NCI-H460 (cell line): ENCODE measurements at places on chromosomes 7 and 10.

- DNase-seq = no peak
These were observed 25.8 kb downstream of the POLL start for GRCh38 chr10:101562231-101562630.

GRCh38 chr7:151688236-151688780 is 168.6 kb upstream of the RHEB start:
- no peak for DNase-seq

GRCh38 chr10:16156681-16157080 is 280.1 kb upstream of the PTER start:
- DNase-seq = no peak

GRCh38 chr7:1758028-1758858 is 88.2 kb downstream of the ELFN1 start:
- peak; percentile 40 for DNase-seq

DNA sequence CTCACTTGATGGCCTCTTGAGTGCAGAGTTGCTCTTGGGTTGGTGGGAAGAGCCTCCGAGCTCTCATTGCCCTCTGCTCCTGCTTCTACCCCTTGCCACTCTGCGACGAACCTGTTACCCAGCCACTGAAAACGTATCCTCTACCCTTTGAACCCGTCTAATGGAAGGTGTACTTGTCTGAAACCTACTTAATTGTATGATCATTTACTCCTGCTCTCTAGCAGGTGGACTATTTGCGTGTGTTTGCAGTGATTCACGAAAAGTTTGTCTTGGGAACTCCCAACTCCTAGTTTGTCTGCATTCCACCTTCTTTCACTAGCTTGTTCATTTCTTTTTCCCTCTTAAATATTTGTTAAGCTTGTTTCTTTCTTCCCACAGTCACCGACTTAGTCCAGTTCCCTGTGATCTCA is 503 bp downstream of the CROT start:
- no peak for DNase-seq

- peak; percentile 54 for DNase-seq
These were observed 174.2 kb downstream of the PTN start for GRCh38 chr7:137169282-137169698.

DNA sequence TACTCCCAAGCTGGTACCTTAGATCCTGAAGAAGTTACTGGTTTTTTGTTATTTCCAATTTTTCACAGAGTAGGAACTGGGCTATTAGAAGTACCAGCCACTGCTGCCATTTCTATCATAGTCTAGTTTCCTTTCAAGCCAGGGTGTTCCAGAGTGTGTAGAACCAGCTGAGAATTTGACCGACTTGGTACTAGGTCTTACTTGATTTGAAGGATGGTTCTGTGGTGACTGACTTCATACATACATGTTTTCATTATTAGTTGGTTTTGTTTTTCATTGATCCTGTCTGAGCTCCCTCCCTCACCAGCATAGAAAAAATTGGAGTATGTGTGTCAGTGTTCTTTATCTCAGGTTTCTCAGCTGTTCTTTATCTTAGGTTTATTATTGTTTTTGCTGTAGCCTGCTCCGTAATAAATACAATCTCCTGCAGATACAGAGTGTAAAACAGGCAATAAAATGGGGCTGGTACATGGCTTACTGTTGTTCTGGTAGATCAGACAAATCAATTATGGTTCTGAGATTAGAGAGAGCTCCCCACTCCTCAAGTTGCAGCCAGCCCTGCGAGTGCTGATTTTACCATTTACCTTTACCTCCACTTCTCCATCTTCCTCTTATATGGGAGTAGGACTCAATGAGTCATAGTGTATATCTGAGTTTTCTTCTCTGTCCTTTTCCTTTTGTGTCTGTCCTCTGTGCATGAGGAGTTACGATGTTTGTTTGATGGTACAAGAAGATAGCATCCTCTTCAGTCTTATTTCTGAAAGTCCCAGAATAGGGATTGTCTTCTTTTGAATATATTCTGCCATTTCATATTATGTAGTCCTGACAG is 122.6 kb downstream of the LRRC4 start:
- no peak for DNase-seq

GRCh38 chr10:118979661-118980060 is 49.9 kb upstream of the NANOS1 start:
- DNase-seq = no peak

GRCh38 chr7:17298840-17299482 is 509 bp downstream of the AHR start:
- peak; percentile 37 for DNase-seq

DNA sequence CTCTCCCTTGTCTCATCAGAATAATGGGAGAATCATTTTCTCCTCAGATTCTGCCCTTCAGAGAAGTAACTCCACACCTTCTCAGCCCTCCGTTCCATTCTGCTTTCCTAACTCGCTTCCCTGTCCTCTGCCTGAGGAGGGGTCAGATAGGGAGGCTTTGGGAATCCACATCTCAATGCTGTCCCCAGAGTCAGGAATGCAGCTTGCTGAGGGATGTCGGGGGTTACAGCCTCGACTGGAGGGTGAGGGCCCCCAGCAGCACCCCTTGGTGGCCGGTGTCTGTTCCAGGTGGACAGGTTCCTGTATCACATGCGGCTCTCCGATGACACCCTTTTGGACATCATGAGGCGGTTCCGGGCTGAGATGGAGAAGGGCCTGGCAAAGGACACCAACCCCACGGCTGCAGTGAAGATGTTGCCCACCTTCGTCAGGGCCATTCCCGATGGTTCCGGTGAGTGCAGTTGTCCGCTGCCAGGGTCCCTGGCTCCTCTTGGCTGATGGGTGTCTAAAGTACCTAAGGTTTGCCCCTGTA is 6.9 kb downstream of the HKDC1 start:
- no peak for DNase-seq

DNA sequence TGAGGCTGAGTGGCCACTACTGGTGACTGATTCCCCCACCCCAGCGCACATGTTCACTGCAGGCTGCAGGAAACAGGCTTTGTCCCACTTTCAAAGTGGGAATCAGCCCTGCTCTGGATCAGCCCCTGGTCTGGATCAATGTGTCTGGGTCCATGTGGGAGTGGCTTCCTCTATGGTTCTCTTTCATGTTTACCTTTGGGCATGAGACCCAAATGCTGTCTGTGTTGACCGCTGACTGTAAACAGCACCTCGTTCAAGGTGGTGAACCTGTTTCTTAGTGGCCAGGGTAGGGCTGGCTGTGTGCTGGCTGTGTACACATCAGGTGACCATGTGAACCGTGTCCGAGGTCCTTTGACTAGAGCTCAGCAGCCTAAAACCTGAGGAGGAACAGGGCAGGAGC is 121.8 kb downstream of the CAMK1D start:
- no peak for DNase-seq

- DNase-seq = peak; percentile 97
These were observed 307.4 kb upstream of the AOAH start for GRCh38 chr7:37031571-37032257.
